Tibial nerve (tissue), 4 donors: ENCODE measurements at places on chromosomes 13 and 19. TPM values are rescaled to one million over a fixed set of nuclear protein-coding genes. Genes with fewer than 3 reads are reported as not detected.

DNA sequence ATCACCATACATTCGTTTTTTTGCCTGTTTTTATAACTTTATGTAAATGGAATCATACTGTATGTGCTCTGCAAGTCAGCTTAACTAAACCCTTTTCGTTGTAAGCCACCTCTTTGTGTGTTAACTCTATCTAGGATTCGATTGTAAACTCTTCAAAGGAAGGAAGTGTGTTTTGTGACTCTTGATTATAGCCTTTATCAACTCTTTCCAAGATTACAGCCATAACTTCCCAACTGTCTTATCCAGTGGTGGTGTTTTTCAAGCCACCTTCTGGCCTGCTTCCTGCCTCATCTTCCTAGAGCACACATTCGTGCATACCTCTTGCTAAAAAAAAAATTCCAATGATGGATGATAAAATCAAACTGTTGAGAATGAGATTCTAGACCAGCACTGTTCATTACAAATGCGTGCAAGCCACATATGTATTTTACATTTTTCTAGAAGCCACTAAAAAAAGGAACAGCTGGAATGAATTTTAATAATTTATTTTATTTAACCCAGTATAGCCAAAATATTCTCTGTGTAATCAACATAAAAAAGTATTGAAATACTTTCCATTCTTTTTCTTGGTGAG is 12.0 kb upstream of the FBXL3 start:
- H3K27me3 ChIP-seq = no peaks in the 10 kb centered on the region
- no peaks in the 10 kb centered on the region for H3K4me1 ChIP-seq
- no peak for DNase-seq
- peaks cover 7% of the 10 kb centered on the region for H3K36me3 ChIP-seq
- no peak overlapping the region for H3K27ac ChIP-seq
- no peak overlapping the region for H3K4me3 ChIP-seq

GRCh38 chr13:105395041-105395440 is 1140.4 kb downstream of the EFNB2 start:
- no peak overlapping the region for H3K27ac ChIP-seq
- H3K4me3 ChIP-seq = no peak overlapping the region
- no peaks in the 10 kb centered on the region for H3K27me3 ChIP-seq
- H3K36me3 ChIP-seq = no peaks in the 10 kb centered on the region

GRCh38 chr13:20126541-20127261 is 34.2 kb downstream of the GJA3 start:
- H3K27ac ChIP-seq = no peak overlapping the region
- peaks cover 7% of the 10 kb centered on the region for H3K4me1 ChIP-seq
- peaks cover 26% of the 10 kb centered on the region for H3K27me3 ChIP-seq
- no peak for DNase-seq

DNA sequence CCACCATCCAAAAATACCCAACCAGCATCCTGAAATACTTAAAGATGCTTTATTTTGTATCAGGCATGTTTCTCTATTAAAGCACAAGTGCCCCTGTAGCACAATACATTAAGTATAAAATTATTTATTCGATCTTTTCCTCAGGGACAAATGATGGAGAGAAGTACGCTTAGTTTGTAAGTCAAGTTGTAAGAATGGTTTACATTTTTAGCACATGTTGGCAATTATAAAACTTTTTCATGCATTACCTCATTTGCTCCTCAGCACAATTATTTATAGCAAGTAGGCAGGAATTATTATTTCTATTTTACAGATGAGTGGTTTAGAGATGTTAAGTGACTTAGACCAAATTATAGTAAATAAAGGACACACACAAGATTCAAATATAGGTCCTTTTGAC is 232.6 kb upstream of the HTR2A start:
- no peak for DNase-seq
- H3K27me3 ChIP-seq = no peaks in the 10 kb centered on the region
- no peaks in the 10 kb centered on the region for H3K36me3 ChIP-seq
- H3K4me3 ChIP-seq = no peak overlapping the region
- H3K4me1 ChIP-seq = no peaks in the 10 kb centered on the region
- no peak overlapping the region for H3K27ac ChIP-seq

SIRT6 gene
- 36.8 TPM for total RNA-seq

NBEA gene
- 9.0 TPM for total RNA-seq
